ENCODE measurements at places on chromosomes 3 and 15.

GRCh38 chr3:195035345-195036202, 235.4 kb downstream of the XXYLT1 start:
- DNase-seq, result no peak

DNA sequence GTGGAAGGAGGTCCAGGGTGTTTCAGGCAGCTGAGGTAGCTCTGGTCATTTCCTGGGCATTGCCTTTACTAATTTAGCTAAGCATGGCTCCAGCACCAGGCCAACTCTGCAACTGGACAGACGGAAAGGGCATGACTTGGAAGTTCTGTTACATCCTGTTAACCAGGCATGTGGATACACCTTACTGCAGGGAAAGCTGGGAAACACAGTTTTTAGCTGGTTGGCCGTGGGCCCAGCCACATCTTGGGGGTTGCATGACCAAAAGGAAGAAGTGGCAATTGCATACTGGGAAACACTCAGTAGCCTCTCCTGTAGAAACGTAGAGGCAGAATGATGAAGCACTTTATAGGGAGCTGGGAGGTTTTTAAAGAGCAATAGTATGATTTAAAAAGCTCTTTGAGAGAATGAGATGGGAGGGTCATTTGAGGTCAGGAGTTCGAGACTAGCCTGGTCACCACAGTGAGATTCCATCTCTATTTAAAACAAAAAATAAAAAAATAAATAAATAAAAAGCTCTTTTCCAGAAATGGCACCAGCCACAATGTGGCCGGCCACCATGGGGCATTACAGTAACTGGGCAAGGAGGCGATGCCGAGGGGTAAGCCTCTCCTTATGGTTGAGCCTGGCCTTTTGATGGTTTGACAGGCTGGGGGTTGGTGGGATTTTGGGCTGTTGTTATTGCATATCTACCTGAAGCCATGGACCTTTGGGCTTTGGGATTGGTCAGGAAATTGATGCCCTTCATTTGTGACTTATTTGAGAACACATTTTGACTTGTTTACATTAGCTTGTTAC, 28.6 kb downstream of the TRAK1 start:
- no peak for DNase-seq

- DNase-seq, result peak; percentile 8
Measured at GRCh38 chr3:156307704-156308103, 187.3 kb downstream of the KCNAB1 start.

- no peak for DNase-seq
Measured at GRCh38 chr3:38029400-38030125, at the start of gene PLCD1. Gene PLCD1 (minus strand): TSS chr3:38029642. CDS start chr3:38029539, 103 bp downstream.

- no peak for DNase-seq
Measured at GRCh38 chr3:47601281-47601680, 22.6 kb upstream of the CSPG5 start.

All from RKO (cell line).